CD4-positive, alpha-beta T cell treated with Interleukin-10 for 1 hour (primary cell): ENCODE measurements at places on chromosomes 12 and 14.

DNA sequence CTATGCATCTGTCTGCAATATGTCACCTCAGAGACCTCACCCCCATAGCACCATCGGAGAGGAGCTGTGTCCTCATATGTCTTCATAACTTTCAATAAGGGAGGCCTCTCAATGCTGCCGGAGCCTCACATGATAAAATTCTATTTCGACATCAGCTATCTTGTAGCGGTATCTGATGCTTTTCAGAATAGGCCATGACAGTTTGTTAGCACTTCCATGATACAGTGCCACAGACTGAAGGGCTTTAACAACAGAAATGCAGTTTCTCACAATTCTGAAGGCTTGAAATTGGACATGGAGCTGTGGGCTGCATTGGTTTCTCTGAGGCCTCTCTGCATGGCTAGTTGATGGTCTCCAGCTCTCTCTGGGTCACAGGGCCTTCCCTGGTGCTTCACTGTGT lies 125.0 kb upstream of the PZP start:
- DNase-seq = no peak

- no peak for DNase-seq
These were observed 46.1 kb upstream of the OTOGL start for GRCh38 chr12:80053051-80053790.

GRCh38 chr12:122871851-122872780 lies 23.8 kb downstream of the VPS37B start:
- DNase-seq = peak; percentile 50

GRCh38 chr12:22248121-22248520 lies 86.4 kb downstream of the ST8SIA1 start:
- no peak for DNase-seq

DNA sequence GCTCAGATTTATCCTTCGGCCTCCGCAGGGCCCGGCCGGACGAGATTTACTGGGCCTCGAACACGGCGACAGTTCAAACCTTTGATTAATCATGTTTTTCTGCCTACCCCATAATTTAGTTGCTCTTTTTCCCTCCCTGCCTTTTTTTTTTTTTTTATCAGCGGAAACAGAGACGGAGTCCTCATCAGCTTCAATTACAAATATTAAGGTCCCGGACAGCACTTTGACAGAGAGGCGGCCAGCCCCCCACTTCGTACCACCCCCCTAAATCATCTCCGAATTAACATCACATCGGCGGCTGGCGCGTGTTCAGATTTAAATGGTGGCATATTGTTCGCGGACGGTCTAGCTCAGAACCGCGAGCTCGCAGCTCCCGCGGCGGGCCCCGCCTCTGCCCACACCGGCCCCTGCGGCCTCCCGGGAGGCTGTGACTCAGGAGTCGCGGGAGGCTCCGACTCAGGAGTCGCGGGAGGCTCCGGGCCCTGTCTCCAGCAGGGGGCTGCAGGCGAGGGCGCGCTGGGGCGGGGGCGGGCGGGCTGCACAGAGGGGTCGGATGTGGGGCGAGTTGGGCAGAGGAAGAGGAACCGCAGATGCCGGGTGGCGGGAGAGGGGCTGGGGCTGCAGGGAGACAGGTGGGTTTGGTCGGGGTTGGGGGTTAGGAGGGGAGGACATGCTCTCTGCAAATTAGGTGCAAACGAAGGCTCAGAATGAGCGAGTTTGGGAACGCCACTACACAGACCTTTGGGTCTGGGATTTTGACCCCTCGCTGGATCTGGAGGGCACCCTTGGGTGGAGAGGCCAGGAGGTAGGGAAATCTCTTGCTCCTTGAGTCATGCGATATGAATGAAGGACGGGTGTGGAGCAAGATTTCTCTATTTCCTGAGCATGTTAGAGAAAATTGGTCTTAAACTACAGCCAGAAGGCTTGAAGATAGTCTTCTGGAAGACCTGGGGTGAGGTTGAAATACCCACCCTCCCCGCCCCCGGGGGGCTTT lies 19.6 kb upstream of the ATP5MC2 start:
- peak; percentile 25 for DNase-seq

- DNase-seq = no peak
These were observed 2.3 kb downstream of the HOXC12 start for GRCh38 chr12:53956914-53957536.

DNA sequence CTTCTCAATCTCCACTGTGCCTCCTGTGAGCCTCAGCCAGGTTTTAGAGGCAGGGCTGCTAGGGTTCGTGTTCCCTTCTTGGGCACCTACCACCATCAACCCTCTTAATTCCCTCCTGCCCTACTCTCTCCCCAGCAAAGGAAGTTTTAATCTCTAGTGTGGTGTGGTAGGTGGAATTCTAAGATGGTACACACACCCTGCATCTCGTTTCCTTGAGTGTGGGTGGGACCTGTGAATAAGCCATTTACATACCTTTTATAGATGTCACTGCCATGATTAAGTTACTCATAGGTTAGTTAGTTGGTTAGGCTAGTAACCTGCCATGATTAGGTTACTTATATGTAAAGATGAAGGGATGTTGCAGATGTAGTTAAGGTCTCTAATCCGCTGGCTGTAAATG lies 114.8 kb upstream of the VRK1 start:
- no peak for DNase-seq

GRCh38 chr14:90785876-90786450 lies 30.3 kb downstream of the TTC7B start:
- DNase-seq = no peak

DNA sequence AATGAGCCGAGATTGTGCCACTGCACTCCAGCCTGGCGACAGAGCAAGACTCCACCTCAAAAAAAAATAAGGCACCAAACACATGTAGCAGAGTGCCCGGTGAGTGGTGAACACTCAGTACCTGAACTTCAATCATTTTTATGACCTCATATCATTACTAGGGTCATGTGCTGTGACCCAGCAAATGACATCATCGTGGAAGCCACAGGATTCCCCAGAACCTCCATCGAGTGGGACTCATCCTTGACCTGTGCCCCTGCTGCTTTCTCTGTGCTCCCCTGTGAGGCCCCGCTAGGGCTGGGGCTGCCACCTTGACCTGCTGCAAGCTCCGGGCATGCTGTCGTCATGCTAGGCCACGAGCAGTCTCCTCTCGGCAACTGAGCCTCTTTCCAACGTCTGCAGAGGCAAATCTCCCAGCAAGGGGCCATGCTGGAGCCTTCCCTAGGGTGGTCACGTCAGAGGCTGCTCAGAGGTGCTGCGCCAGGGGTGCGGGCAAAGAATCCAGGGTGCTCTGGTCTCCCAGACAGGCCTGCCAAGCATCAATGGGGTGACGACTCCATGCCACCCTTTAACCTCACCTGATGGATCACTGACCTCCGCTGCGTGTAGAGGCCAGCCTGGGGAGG lies 18.5 kb downstream of the GLTP start:
- no peak for DNase-seq

- no peak for DNase-seq
These were observed 204.4 kb downstream of the FOXN3 start for GRCh38 chr14:89212386-89213235.

DNA sequence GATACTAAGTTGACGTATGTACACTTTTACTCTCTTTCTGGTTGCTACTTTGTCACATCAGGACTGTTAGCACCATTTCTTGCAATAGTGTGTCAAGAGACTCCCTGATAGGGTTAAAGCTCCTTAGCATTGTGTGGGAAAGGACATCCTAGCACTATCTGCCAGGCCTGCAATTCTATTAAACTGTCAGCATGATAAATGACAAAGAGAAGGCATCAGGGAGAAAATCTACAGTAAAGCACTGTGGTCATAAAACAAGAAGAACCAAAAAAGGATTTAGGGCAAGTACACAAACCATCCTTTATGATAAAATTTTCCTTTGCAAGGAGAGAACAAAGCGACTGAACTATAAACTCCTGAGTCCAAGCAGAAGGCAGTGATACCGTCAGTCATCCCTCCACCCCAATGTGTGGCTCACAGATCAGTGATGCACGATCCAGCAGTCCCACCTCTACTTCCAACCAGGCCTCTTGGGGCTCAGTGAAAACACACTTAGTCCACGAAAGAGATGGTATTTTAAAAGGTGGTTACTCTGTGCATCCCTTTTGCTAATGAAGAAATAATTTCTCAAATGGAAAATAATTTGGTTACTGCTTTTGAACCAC lies 31.4 kb upstream of the SLC35F4 start:
- DNase-seq = no peak

DNA sequence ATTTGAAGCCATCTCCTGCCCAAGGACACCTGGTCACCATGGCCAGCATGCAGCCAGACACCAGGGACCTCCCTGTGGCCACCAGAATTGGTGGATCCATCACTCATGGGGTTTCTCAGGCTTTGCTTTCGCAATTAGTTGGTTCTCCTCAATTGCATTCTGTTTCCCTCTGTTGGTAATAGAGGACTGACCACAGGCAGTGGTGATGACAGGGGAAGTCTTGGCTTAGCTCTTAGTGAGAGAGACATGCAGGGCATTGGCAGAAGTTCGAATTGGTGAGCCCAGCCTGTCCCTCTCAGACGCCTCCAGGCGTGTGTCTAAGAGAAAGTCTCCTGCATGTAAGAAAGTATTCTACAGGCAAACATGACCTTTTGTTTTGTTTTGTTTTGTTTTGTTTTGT lies 21.3 kb downstream of the HCAR2 start:
- no peak for DNase-seq
